ENCODE measurements at places on chromosomes 11 and 22.

- no peak for DNase-seq
Observed at GRCh38 chr11:22674470-22675439, 8.3 kb downstream of the GAS2 start.

DNA sequence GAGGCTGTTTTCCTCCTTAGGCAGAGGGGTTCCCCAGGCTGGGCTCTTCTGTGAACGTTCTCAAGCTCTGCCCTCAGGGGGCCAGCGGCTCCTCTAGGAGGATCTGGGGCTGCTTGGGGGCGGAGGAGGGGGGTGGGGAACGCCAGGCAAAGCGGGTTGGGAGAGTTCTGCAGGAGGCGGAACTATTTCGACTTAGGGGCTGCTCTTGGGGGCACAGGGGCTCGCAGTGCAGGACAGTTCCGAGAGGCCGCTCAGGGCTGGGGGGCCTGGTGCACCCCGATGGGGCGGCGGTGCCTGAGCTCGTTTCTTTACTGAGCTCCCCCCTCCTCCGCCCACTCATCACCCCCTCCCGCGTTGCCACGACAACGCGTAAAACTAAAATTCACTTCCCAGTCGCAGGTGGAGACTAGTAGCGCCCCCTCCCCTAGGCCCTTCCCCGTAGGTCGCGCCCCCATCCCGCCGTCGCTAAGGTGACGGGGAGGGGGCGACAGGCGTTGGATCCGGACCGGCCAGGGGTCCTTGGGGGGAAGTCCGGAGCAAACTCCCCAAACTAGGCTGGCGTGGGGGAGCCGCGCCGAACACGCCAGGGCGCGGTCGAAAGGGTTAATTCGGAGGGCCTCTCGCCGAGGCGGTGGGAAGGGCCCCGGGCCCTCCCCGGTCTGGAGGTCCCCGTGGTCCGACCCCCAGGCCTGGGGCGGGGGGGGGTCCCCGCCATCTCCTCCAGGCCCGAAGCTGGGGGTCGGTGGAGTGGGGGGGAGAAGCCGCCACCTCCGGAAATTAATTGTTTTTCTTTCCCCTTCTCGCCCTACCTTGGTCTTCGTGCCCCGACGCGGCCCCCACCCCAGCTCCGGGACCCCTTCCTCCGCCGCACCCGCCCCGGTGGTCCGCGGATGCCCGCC, 857 bp downstream of the SHANK3 start:
- peak; percentile 76 for DNase-seq

- DNase-seq = no peak
Observed at GRCh38 chr11:79308429-79308828, 132.4 kb downstream of the TENM4 start.

DNA sequence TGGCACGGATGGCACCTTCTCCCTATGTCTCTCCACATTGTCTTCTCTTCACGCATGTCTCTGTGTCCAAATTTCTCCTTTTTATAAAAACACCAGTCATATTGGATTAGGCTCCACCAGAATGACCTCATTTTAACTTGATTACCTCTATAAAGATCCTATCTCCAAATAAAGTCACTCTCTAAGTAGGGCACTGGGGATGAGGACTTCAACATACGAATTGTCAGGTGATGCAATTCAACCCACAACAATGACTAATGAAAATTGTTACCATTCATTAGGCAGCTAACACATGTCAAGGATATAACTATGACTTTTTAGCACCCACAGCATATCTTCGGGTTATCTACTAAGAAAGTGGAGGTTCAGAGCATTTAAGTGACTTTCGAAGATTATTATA, 55.5 kb upstream of the USP47 start:
- DNase-seq = no peak

GRCh38 chr22:26516503-26516902, 4.2 kb upstream of the TFIP11 start:
- no peak for DNase-seq
